ENCODE measurements at places on chromosomes 12 and 14. TPM values are rescaled to one million over a fixed set of nuclear protein-coding genes. Genes with fewer than 3 reads are reported as not detected.

PIANP gene
- total RNA-seq = 0.87 TPM

CLEC12A gene
- total RNA-seq = not detected

KRT79 gene
- total RNA-seq = not detected

ANO4 gene
- total RNA-seq = not detected

OTX2 gene
- not detected for total RNA-seq

Data from A549 treated with CpdA at 1 μM for 4 hours (cell line).